ENCODE measurements at places on chromosomes 7 and 10. TPM values are rescaled to one million over a fixed set of nuclear protein-coding genes. Genes with fewer than 3 reads are reported as not detected.

UFSP1 gene
- total RNA-seq = 3.5 TPM

CPXM2 gene
- 0.63 TPM for total RNA-seq

BMPR1A gene
- total RNA-seq = 18.9 TPM

AMZ1 gene
- total RNA-seq = not detected

NXPH1 gene
- not detected for total RNA-seq

- no peak overlapping the region for H3K4me3 ChIP-seq
Observed at GRCh38 chr7:11232462-11232861, 258.8 kb downstream of the PHF14 start.

DNA sequence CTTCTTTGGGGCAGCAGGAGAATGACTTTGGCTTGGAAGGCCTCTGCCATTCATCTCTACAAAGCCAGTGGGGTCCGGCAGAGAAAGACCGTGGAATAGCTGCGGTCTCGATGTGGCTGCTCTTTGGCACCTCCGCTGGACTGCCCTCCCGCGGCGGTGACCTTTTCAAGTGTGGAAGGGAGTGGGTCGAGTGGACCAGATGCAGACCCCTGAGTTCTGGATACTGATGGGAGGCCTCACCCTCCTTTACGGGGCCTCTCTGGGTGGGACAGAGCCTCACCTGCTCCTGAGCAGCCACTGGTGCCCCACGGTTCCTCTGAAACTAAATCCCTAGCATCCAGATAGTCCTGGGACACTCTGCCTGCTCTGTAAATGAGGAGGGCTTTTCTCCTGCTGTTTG, 113.1 kb downstream of the NT5C2 start:
- no peak overlapping the region for H3K27ac ChIP-seq
- H3K36me3 ChIP-seq = peaks cover 21% of the 10 kb centered on the region
- no peaks in the 10 kb centered on the region for H3K27me3 ChIP-seq
- no peaks in the 10 kb centered on the region for H3K4me1 ChIP-seq
- no peak overlapping the region for H3K4me3 ChIP-seq

DNA sequence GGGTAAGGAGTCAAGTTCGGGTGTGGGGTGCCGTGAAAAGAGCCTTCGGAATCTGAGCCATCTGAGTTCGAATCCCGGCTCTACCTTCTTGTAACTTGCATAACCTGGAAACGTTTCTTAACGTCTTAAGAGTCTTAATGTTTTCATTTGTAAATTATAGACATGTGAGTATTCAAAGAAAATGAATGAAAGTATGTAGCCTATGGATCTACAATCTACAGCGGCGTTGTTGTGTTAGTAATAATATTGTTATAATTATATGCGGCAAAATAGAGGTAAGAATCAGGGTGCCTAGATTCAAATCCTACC, 559 bp downstream of the VTI1A start:
- DNase-seq = no peak
- H3K4me1 ChIP-seq = peaks cover 18% of the 10 kb centered on the region
- peak overlapping the region; percentile 88 for H3K27ac ChIP-seq
- no peaks in the 10 kb centered on the region for H3K27me3 ChIP-seq

DNA sequence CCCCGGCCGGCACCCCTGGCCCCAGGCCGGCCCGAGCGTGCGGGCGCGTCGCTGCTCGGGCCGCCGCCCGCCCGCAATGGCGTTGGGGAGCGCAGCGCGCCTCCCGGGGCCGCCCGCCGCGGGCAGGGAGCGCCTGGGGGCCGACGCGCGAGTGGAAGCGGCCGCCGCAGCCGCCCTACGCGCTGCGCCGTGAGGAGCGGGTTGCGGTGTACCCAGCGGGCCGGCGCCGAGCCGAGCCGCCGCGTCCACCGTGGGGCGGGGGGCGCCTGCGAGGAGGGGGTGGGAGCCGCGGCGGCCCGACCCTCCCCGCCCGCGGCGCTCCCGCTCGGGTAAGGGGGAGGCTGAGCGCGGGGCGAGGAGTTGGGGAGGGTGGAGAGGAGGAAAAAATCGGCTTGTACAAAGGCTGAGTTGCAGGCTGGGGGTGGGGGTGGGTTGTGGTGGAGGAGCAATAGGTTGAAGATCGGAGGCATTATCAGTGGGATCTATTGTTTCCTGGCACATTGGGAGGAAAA, 473 bp downstream of the PPP1R9A start:
- H3K4me1 ChIP-seq = peaks cover 21% of the 10 kb centered on the region
- peak overlapping the region; percentile 72 for H3K27ac ChIP-seq
- no peak for DNase-seq
- H3K36me3 ChIP-seq = no peaks in the 10 kb centered on the region

- no peak for DNase-seq
- H3K4me1 ChIP-seq = no peaks in the 10 kb centered on the region
- no peaks in the 10 kb centered on the region for H3K27me3 ChIP-seq
- no peaks in the 10 kb centered on the region for H3K36me3 ChIP-seq
Observed at GRCh38 chr7:132551439-132551838, 24.8 kb downstream of the PLXNA4 start.

- H3K4me3 ChIP-seq = no peak overlapping the region
- no peaks in the 10 kb centered on the region for H3K36me3 ChIP-seq
- no peak overlapping the region for H3K27ac ChIP-seq
- H3K4me1 ChIP-seq = no peaks in the 10 kb centered on the region
- H3K27me3 ChIP-seq = no peaks in the 10 kb centered on the region
Observed at GRCh38 chr10:107423903-107424302, 259.4 kb upstream of the SORCS1 start.

DNA sequence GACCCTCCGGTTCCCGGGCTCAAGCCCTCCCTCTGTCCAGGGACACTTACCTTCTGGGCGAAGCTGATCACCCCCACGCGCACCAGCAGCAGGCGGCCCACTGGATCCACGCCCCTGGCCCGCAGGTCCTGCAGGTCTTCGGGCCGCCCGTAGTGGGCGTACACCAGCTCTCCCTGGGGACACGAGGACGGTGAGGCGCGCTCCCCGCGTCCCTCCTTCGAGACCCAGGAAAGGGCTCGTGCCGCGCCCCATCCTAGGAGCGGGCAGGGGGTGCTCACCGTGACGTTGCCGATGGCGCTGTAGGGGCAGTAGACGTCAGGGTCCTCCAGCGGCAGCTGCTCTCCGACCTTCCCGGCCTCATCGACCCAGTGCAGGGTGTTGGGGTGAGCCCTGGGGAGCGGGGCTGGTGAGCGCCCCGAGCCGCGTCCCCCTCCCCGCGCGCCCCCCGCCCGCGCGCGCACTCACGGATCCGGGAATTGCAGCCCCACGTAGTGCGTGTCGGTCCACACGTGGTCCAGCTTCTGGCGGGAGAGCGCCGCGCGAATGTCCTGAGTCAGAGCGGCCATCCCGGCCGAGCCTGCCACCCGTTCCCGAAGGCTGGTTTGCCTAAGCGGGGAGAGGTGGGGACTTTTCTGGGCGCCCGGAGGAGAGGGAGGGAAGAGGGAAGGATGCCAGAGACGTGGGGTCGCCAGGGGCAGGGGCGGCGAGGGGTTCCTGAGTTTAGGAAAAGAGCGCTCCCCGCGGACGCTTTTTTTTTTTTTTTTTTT, 8.2 kb downstream of the TFR2 start:
- DNase-seq = no peak
- H3K27ac ChIP-seq = no peak overlapping the region
- H3K4me1 ChIP-seq = peaks cover 8% of the 10 kb centered on the region
- H3K4me3 ChIP-seq = peak overlapping the region; percentile 49
- peaks cover 19% of the 10 kb centered on the region for H3K27me3 ChIP-seq

DNA sequence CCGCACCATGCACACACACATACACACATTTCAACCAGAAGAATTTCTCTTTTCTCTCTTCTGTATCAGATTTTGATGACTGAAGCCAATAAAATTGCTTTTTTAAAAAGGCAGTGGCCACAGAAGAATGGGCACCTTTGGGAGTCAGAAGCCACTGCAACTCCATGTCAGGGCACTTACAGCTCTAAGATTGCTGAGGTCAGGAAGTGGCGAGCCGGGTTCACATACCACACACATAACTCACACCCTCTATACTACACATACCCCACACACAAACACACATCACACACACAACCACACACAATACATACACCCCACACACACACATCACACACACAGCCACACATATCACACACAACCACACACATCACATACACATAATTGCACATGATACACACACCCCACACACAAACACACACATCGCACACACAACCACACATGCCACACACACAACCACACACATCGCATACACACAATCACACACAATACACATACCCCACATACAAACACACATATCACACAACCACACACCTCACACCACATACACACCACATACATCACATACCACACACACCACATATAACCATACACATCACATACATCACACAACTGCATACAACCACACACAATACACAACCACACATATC, 31.2 kb downstream of the GPRIN2 start:
- DNase-seq = peak; percentile 4
- no peaks in the 10 kb centered on the region for H3K27me3 ChIP-seq
- no peak overlapping the region for H3K4me3 ChIP-seq
- no peaks in the 10 kb centered on the region for H3K36me3 ChIP-seq
- no peaks in the 10 kb centered on the region for H3K4me1 ChIP-seq
- no peak overlapping the region for H3K27ac ChIP-seq

DNA sequence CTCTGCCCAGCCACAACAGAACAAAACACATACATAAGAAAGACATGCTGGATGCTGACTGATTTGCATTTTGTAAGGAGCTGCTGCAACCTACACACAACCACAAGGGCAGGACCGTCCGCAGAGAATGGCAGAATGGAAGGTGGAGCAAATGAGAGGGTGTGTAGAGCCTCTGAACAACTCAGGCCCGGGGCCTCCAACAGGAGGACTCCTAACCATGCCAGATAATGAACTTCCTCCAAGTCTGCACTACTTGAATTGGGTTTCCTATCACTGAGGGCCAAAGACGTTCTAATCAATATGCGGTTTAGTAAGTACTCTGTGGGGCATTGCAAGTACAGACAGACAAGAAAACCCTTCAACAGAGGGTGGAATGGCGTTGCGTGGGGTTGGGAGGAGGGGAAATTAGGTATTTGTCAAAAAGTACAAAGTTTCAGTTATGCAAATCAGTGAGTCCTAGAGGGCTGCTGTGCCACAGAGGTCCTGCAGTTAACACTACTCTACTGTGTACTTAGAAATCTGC, 14.6 kb downstream of the VOPP1 start:
- no peaks in the 10 kb centered on the region for H3K27me3 ChIP-seq
- no peak for DNase-seq
- H3K4me1 ChIP-seq = peaks cover 67% of the 10 kb centered on the region

GRCh38 chr7:1466524-1467271, 7.4 kb upstream of the MICALL2 start:
- peak overlapping the region; percentile 44 for H3K27ac ChIP-seq
- H3K36me3 ChIP-seq = no peaks in the 10 kb centered on the region
- H3K27me3 ChIP-seq = no peaks in the 10 kb centered on the region
- no peak for DNase-seq
- no peak overlapping the region for H3K4me3 ChIP-seq

DNA sequence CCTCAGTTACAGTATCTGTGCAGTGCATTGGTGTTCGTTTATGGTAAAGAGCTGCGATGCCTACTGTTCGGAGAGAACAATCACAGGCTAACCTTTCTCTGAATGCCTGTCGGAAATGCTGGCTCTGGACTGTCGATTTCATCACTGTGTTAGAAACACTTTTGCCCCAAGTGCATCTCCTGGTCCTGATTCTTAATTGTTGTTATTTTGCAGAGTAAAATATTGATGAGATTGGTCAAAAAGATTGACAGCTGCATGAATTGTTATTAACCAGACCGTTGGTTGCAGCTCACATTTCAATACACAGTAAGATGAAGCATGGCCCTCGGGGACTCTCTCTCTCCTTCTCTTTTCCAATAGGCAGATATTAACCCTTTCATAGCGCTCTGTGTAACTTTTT, 557.4 kb upstream of the ADARB2 start:
- H3K27ac ChIP-seq = no peak overlapping the region
- no peaks in the 10 kb centered on the region for H3K36me3 ChIP-seq
- H3K27me3 ChIP-seq = no peaks in the 10 kb centered on the region
- H3K4me3 ChIP-seq = no peak overlapping the region

DNA sequence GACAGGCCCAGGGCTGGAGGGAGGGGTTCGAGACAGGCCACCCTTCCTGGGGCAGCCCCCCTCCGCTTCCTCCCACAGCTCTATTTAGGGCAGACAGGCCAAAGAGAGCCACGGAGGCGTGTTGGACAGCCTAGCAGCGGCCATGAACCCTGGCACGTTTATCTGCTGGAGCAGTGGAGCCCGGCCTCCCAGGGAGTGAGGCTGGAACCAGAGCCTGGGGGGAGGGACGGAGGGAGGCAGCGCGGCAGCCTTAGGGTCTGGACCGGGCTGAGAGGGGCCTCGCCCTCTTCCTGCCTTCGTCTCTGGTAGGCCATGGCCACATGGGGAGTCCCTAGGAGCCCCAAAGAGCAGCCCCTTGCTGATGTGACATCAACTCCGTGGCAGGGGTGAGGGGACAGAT, 17.1 kb downstream of the UNCX start:
- H3K4me1 ChIP-seq = peaks cover 5% of the 10 kb centered on the region
- peaks cover 91% of the 10 kb centered on the region for H3K27me3 ChIP-seq
- H3K4me3 ChIP-seq = no peak overlapping the region
- no peaks in the 10 kb centered on the region for H3K36me3 ChIP-seq

- peaks cover 15% of the 10 kb centered on the region for H3K36me3 ChIP-seq
- H3K4me1 ChIP-seq = peaks cover 15% of the 10 kb centered on the region
- DNase-seq = peak; percentile 50
- peak overlapping the region; percentile 78 for H3K27ac ChIP-seq
- no peaks in the 10 kb centered on the region for H3K27me3 ChIP-seq
Observed at GRCh38 chr7:65980478-65981250, 1.3 kb downstream of the GUSB start.

- H3K4me3 ChIP-seq = no peak overlapping the region
- H3K27ac ChIP-seq = no peak overlapping the region
- no peaks in the 10 kb centered on the region for H3K4me1 ChIP-seq
- no peak for DNase-seq
- H3K36me3 ChIP-seq = no peaks in the 10 kb centered on the region
Observed at GRCh38 chr7:39712751-39713150, 89.4 kb downstream of the RALA start.

DNA sequence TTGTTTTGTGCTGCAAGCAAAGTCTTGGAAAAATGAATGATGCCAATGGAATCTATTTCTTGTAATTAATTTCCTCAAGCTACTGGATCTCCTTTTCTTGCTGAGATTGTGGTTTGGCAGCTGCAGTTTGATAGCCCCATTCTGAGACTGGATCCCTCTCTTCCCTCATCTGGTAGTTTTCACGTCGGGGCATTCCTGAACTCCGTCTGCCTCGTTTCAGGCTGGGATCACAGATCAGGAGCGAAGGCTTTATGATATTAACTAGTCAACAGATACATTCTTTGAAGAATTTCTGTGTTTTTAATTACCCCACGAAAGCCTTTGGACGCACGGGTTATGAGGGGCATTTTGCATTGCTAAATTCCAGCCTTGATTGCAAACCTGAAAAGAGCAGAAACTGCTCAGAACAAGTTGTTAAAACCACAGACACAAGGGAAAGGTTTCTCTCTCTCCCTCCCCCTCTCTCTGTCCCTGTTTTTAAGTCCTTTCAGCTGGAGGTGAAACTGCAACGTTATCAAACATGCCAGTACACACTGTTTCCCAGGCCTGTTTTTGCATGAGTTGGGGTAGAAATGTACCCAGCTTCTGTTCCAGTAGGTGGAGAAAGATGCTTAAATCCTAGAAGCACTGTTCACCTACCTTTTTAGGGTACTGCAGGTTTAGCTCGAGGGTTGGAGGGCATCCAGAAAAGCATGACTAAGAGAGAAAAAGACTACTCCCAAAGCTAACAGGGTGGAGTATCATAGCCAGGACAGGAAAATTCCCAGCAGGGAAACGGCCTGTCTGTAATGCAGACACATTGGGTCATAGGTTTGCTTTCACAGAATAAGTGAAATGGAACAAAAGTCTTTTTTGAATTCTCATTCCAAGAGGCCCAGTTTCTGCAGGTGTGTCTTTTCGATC, 124.3 kb downstream of the CUX1 start:
- H3K4me3 ChIP-seq = no peak overlapping the region
- H3K4me1 ChIP-seq = peaks cover 73% of the 10 kb centered on the region
- peak; percentile 84 for DNase-seq
- no peaks in the 10 kb centered on the region for H3K36me3 ChIP-seq
- H3K27ac ChIP-seq = peak overlapping the region; percentile 93
- H3K27me3 ChIP-seq = no peaks in the 10 kb centered on the region
